Epithelial cell of esophagus (primary cell): ENCODE measurements at places on chromosomes 5 and 9.

GRCh38 chr5:97162045-97162444 lies 19.6 kb upstream of the LIX1 start:
- peak; percentile 87 for DNase-seq

DNA sequence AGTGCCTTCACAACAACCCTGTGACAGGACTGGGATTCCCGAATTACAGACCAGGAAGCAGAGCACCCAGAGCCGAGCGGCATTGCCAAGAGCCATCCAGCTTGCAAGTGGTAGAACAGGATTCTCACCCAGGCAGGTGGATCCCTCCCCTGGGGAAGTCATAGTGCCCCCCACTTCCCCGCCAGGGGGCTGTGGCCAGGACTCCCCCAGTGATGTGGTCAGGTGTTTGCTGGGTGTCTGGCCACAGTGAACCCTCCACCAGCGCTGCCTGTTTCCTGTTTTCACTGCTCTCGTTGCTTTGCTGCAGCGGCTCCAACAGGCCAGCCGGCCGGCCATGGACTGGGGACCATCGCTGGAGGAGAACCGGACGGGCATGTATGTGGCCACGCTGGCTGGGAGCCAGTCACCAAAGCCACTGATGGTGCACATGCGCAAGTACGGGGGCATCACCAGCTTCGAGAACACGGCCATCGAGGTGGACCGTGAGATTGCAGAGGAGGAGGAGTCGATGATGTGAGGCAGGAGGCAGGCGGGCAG lies 19.3 kb downstream of the SLC6A7 start:
- DNase-seq = peak; percentile 95

GRCh38 chr5:10797261-10797660 lies 36.2 kb upstream of the DAP start:
- peak; percentile 68 for DNase-seq

DNA sequence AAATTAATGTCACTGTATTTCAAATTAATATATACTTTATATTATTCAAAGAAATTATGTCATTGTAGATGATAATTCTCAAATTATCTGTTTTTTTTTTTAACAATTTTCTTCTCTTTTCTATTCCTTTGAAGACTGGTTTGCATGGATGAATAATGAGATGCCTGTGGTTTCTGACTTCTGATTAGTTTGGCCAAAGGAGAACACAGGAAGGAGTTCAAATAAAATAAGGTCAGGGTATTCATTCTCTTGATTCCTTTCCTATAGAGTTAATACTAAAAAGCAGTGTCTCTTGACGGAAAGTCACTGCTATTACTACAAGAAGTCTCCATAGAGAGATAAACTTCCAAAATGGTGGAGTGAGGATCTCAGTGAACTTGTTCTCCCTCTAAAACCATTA lies 279.6 kb upstream of the FTMT start:
- no peak for DNase-seq

DNA sequence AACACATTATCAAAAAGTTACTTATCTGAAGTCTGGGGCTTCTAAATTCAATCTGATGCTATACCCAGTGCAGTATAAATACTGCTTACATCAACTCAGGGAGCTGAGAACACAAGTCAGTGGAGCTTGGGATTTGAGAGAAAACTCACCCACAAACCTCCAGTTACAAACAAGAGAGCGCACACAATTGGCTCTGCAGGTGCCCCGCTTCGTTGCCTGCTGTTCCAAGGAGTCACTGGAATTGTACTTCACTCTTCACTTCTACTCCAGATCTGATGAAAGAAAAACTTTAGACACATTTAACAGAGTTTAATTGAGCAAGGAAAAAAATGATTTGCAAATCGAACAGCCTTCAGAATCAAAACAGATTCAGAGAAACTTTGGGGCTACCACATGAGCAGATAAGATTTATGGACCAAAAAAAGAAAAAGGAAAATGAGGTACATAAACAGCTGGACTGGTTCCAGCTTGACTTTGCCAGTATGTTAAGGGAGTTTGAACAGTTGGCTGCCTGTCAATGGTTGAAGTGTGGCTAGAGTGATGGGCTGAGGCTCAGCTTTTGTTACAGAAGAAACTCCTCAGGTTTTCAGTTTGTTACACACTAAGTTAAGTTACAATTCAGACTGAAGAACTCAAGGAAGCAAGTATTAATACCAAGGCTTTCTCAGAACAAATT lies 156.6 kb downstream of the AOPEP start:
- no peak for DNase-seq

- DNase-seq = no peak
Measured at GRCh38 chr5:180797256-180798192, 5.1 kb downstream of the MGAT1 start.

DNA sequence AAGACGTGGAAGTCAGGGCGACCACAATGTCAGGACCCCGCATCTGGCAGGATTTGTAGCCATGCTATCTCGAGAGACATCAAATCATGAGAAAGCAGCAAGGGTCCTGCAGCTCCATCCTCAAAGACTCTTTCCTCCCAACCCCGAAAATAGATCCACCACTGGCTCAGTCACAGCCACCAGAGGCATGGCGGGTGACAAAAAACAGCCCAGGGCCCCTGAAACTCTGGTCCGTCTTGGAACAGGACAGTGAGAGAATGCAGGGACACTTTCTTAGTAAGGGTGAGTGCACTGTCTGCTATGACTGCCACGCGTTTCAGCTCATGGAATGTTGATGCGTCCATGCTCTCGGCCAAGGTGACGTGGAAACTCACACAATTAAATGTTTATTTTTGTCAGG lies 220.9 kb downstream of the IRX2 start:
- DNase-seq = no peak

- no peak for DNase-seq
Measured at GRCh38 chr5:35698047-35698808, 80.6 kb downstream of the SPEF2 start.

DNA sequence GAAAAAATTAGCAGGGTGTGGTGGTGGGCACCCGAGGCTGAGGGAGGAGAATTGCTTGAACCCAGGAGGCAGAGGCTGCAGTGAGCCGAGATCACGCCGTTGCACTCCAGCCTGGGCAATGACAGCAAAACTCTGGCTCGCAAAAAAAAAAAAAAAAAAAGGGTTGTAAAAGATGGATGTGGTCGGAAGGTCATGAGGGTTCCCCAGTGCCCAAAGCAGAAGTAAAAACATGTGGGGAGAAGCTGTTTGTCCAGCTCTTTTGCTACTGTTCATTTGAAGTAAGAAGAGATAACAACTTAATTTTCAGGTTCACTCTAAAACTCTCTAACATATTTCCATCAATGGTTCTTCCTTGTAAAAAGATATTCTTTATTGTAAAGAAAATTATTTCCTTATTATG lies 57.1 kb upstream of the GOLPH3 start:
- DNase-seq = no peak

- no peak for DNase-seq
Measured at GRCh38 chr5:7776442-7776841, 74.5 kb downstream of the CFAP90 start.

GRCh38 chr5:34790069-34790468 lies 48.9 kb upstream of the TTC23L start:
- DNase-seq = peak; percentile 10

GRCh38 chr5:21823076-21823574 lies 1030.0 kb downstream of the CDH12 start:
- peak; percentile 28 for DNase-seq

- no peak for DNase-seq
Measured at GRCh38 chr9:131122158-131122557, 3.2 kb upstream of the NUP214 start.

DNA sequence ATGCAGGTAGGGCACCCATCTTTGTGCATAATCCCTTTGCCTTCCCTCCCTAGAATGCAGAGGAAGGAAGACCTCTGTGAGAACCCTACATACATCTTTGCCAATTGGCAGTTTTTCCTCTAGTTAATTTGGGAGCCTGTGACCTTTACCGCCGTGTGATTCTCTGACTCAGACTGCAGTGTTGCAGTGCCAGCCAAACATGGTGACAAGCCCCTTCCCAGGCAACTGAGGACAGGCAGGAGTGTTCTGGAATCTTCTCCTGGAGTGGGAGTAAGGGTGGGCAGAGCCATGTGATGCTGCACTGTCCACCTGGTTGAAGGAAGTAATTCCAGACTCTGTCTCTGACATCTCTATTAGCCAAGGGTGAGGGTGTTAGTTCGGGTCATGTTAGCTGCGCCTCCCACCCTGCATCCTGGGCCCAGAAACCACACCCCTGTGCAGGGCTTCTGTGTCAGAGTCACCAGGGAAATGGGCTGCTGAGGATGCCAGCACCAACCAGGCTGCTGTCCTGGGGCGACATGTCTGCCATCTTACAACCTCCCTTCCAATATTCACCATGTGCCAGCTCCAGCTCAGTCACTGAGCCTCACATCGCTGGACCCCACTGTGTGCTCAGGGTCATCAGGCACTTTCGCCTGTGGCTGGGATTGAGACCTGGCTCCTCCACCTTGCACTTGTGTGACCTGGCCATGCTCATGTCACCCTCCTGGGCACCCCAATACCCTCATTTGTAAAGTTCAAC lies 21.8 kb downstream of the KCNIP1 start:
- no peak for DNase-seq

GRCh38 chr5:73129143-73129542 lies 8.8 kb downstream of the TMEM171 start:
- DNase-seq = no peak

- no peak for DNase-seq
Measured at GRCh38 chr9:131319486-131319885, 30.0 kb downstream of the PLPP7 start.

DNA sequence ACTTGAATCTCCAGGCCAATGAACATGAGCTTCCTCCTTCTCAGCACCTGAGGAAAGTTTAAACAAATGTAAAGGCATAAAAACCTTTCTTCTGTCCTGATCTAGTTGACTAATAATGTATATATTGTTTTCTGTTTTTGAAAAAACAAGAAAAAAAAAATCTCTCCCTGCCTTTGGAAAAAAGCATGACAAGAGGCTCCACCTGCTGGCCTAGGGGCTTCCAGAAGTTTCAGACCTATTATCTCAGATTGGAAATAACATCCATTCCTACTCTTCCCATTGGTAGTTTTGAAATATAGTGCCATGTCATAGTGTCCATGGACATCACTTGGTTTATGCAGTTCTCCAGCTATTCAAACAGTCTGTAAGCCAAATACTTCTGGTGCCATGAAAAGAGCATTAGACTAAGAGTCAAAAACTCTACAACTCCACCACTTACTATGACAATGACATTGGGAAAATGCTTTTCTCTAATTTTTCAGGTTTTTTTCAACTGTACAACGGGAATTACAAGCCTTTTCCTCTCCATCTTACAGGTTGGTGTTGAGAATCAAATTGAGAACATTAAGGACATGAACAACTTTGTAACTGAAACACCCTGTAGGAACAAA lies 409.6 kb upstream of the MPDZ start:
- DNase-seq = peak; percentile 39

- no peak for DNase-seq
Measured at GRCh38 chr5:137753691-137754187, 424 bp downstream of the HNRNPA0 start.

DNA sequence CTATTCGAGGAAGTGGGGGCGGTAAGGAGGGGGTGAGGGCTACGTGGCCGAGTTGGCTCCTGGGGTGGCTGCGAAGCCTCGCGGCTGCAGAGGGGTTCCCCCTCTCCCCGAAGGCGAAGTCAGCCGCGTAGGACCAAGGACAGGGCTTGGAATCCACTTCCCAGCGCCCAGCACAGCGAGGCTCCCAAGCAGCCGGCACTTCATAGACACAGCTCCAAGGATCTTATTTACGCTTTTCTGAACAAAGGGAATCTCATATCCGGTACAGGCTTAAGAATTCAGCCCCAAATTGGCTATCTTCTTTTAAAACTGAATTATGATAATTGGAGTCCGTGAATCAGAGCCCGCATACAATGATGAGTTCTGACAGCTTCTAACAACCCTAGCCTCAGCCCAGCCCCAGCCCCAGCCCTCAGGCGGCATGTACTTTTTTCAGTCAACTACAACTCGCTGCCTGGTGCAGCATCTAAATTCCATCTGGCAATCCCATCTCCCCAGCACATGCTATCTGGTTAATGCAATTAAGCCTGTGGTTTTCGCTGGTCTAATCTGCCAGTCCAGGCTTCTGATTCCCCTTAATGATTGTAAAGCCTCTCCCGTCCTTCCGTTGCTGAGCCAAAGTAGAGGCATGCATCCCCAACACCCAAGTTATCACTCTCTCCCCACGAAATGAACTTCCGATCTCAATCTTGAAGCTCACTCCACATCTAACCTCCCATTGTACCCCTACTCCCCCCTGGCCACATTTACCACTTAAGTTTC lies 1.0 kb downstream of the ELAVL2 start:
- peak; percentile 69 for DNase-seq

GRCh38 chr5:19322716-19323485 lies 665.1 kb downstream of the CDH18 start:
- DNase-seq = peak; percentile 95

DNA sequence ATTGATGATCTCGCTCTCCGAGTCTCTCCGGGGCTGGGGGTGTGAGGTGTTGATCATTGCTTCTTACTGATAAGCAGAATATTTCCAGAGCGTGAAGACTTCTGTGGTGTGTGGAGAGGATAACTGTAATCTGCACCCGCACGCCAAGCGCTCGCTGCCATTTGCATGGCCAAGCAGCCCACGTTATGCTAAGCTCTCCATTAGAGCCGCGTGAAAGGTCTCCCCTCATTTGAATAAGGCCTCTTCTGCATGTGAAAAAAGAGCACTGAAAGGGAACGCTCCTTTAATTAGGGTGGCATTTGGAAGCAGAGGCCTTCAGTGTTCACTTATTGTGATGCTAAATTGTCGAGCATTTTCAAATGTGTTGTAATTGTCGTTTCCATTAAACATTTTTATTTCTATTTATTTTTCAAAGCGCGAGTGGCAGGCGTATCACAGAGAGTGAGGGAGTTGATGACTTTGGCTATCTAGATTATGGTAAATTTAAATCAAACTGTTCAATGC lies 163.6 kb upstream of the IRX2 start:
- no peak for DNase-seq

- no peak for DNase-seq
Measured at GRCh38 chr5:98585661-98586310, 187.7 kb upstream of the RGMB start.

GRCh38 chr9:19640014-19640413 lies 148.8 kb downstream of the SLC24A2 start:
- no peak for DNase-seq

DNA sequence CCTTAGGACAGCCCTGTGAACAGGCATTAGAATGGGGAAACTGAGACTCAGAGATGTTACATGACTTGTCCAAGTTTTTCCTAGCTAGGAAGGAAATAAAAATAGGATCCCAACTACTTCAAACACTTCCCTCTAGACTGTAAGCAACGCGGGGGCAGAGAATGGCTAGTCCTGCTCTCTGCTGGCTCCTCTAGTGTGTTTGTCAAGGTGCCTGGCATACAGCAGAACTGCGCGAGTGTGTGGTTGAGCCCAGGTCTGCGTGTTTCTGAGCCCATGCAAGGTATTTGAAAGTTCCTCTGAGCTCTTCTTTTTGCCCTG lies 152.5 kb downstream of the MACROH2A1 start:
- DNase-seq = no peak

DNA sequence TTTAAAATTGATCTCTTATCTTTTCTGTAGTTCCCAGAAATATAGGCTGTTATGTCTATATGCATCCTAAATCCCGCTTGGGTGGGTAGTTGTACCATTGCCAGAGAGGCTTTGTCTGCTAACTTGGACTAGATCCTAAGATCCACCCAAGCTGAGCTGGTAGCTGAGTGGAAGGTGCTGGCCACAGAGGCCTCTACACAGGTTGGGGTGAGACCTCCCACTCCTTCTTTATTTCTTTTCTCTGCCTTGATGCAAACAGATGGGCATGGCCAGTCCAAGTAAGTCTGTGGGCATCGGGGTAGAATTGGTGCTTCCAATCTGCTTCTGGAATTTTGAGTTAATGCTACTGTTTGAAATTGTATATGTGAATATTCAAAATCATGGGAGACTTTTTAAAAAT lies 14.4 kb upstream of the GADD45G start:
- DNase-seq = no peak
